Naive thymus-derived CD8-positive, alpha-beta T cell (primary cell): ENCODE measurements at places on chromosomes 2 and 18.
A peak's percentile ranks its signal among the peaks of the same experiment; 100 is the strongest.

DNA sequence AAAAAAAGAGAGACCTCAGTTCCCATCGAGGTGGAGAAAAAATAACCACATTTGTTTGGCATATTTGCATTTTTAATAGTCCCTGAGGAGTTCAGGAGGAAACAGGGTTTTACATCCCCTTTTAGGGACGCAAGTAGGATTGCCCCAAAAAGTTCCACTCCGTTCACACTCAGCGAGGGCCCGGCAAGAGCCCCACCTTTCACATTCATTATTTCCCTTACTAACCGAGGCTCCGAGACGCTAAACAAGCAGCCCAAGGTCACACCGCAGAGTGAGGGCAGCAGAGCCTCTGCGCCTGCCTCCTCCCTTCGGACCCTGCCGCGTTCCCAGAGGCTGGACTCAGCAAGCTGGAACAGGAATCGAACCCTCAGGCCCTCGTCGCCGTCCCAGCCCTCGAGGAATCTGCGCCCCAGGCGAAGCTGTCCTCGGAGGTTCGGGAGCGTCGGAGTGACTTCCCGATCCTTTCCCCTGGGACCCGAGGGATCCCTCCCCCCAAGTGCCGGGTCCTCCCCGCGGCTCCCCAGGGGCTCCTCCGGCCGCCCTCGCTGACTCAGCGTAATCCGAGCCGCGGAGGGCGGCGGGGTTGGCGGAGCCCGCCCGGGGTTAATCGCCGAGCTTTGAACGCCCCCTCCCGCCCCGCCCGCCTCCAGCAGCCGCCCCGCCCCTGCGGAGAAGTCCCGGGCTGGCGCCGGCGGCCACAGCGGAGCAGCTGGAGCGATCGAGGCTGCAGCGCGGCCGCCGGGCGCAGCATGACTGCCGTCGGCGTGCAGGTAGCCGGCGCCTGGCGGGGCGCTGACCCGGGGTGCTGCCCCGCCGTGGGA, at the start of gene TMEM37:
Gene TMEM37 (plus strand): TSS at position 700 of the 821 bp plus-strand sequence. CDS start 50 bp downstream, at position 750.
- no peak for DNase-seq

DNA sequence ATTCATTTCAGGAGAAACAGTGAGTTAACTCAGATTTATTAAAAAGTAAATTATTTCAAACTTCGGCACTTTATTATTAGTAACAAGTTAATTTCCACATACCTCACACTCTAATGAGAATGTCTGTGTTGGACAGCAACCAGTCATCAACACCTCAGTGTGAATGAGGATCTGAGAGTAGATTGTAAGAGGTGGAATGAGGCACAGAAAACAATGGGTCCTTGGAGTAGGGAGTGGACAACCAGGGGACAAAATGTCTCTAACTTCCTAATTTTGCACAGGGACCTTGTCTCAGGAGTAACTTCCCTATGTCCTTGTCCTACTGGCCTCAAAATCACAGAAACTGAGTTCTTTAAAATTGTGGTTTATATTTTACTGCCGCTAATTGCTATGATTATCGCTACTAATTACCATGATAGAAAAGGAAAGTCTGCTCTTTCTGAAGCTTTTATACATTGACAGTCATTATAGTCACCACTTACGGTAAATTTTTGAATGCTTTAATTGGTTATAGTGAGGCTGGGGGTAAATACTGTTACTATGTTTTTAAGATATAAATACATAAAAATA, 82.2 kb upstream of the LRPPRC start:
- DNase-seq, result no peak

DNA sequence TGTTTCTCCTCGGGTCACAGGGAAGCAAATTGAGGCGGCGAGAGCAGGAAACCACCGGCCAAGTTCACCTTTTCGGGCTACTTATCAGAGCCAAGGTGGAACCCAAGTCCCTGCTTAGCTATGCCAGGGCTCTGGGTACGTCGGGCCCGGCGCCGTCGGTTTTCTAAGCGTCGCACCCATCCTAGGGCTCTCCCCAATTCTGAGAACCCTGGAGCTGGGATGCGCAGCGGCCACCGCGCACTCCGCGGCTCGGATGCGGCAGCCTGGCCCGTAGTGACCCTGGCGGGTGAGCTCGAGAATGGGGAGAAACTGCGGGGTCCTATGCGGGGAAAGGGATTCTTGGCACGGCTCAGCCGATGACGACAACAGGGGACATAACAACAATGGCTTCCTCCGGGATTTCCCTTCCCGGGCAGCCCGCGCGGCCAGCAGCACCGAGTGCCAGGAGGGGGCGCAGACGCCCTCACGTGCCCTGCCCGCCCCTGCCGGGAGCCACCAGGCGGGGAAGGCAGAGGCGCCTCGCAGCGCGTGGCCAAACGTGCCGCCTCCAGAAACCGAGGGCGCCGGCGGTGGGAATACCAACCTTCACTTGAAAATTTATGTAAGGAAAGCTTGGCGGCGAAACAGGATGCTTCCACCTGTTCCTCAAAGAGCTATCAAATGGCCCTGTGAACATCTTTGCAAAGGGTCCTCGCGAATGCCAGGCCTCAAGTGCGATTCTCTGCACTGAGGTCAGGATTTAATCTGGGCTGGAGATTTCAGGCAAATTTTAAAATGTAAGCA, 2.1 kb upstream of the SLC30A3 start:
- peak; percentile 57 for DNase-seq

DNA sequence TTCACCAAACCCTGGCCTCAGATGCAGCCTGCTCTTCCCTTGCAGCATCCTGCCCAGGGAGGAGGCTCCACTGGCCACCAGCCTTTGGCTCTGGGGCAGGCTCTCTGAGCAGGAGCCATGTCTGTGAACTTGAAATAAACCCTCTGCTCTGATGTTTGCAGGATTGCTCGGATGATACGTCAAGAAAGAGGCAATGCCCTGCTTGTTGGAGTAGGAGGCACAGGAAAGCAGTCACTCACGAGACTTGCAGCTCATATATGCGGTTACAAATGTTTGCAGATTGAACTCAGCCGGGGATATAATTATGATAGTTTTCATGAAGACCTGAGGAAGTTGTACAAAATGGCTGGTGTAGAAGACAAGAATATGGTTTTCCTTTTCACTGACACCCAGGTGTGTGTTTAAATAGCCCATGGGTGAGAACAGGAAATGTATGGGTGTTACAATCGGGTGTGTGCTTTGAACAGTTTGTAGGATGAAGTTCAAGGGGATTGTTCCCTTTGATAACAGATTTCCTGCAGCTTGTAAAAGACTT, 177.9 kb downstream of the DNAH6 start:
- DNase-seq, result peak; percentile 75

- DNase-seq, result no peak
These were observed 82.2 kb downstream of the NFATC1 start for GRCh38 chr18:79477711-79478483.

DNA sequence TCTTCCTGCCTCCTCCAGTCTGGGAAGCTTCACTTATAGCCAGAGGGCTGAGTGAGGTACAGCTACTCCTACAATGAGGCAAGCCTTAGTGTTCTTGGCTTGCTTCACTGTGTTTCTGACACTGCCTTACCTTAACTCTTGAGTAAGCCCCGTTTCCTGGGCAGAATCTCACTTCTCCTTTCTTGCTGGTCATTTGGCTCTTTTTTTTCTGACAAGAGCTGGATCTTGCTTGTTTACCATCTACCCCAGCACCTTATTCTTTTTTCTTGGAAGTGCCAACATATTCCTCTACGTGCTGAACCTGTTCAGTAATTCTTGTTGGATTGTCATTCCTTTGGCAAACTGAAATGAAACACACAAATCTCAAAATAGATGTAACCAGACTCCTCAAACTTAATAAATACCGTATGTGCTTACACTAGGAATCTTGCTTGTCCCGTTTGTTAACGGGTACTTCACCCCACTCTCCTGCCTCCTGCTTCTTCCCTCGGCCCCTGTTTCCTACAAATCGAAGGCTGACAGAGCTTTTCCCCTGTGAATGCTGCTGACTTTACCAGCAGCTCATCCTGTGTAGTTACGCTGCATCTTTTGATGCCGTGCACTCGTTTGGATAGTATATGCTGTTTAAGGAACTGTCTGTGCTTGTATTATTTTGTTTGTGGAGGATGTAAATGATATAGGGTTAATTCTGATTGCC, 132.2 kb downstream of the FMNL2 start:
- DNase-seq, result no peak

GRCh38 chr18:363301-364085, 95.6 kb upstream of the THOC1 start:
- DNase-seq, result no peak

GRCh38 chr2:88866756-88867155, 175.3 kb downstream of the RPIA start:
- DNase-seq, result no peak

DNA sequence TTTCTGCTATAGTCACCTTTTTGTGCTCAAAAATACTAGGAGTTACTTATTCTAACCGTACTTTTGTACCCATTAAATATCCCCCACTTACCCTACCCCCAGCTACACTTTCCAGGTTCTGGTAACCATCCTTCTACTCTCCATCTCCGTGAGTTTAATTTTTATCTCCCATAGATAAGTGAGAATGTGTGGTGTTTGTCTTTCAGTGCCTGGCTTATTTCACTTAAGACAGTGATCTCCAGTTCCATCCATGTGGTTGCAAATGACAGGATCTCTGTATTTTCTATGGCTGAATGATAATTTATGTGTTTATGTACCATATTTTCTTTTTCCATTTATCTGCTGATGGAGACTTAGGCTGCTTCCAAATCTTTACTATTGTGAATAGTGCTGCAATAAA, 323.3 kb downstream of the ZNF804A start:
- DNase-seq, result no peak

DNA sequence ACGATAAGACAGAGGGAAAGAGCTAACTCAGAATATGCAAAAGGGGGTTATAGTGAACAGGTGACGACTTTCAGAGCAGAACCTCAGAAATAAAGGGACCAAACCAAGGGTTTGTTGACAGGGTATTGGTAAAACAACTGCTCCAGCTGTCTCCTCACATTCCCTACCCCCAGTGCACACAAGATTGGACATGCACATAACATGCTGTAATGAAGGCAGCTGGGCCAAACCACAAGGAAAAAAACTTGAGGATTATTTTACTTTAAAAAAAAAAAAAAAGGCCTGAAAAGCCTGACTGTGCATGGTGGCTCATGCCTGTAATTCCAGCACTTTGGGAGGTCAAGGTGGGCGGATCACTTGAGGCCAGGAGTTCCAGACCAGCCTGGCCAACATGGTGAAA, 3.5 kb downstream of the RBM43 start:
- DNase-seq, result no peak

- no peak for DNase-seq
These were observed 91.4 kb downstream of the MAPK4 start for GRCh38 chr18:50651334-50651733.

- no peak for DNase-seq
These were observed 42.7 kb downstream of the EPAS1 start for GRCh38 chr2:46339676-46340459.

GRCh38 chr2:210762604-210763588, 206.5 kb downstream of the CPS1 start:
- DNase-seq, result no peak

GRCh38 chr18:44805176-44805575, 124.5 kb downstream of the SETBP1 start:
- no peak for DNase-seq

DNA sequence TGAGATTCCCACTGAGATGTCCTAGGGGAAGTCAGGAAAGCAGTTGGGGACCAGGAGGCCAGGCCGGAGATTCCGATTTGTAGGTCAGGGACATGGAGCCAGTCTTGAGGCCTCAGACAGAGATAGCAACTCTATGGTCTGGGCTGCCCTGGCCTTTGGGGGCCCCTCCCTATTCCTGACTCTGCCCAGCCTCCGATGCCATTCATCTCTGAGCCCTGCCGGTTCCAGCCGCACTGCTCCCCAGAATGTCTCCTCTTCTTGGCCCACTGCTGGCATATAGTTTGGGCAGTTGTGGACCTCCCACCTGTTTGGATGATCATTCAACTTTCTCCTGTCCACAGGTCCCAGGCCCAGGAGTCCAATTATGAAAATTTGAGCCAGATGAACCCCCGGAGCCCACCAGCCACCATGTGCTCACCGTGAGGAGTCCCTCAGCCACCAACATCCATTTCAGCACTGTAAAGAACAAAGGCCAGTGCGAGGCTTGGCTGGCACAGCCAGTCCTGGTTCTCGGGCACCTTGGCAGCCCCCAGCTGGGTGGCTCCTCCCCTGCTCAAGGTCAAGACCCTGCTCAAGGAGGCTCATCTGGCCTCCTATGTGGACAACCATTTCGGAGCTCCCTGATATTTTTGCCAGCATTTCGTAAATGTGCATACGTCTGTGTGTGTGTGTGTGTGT, 16.4 kb downstream of the SIGLEC15 start:
- DNase-seq, result no peak

DNA sequence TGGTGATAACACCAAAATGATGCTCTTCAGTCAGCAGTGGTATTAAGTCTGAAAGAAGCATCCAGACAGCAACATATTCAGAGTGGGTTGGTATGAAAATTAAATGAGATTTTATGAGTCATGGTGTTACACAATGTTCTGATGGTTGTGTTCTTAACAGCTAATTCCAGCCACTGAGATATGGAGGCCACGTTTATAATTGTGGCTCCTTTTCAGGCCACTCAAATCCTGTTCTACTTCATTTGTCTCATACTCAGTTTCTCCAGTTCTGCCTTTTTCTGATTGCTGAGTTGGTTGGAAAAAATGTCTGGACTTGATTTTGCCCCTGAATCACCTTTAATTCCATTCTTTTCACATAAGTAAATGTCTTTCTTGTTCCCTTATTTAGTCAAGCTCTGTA, 162.7 kb upstream of the COL3A1 start:
- DNase-seq, result no peak

DNA sequence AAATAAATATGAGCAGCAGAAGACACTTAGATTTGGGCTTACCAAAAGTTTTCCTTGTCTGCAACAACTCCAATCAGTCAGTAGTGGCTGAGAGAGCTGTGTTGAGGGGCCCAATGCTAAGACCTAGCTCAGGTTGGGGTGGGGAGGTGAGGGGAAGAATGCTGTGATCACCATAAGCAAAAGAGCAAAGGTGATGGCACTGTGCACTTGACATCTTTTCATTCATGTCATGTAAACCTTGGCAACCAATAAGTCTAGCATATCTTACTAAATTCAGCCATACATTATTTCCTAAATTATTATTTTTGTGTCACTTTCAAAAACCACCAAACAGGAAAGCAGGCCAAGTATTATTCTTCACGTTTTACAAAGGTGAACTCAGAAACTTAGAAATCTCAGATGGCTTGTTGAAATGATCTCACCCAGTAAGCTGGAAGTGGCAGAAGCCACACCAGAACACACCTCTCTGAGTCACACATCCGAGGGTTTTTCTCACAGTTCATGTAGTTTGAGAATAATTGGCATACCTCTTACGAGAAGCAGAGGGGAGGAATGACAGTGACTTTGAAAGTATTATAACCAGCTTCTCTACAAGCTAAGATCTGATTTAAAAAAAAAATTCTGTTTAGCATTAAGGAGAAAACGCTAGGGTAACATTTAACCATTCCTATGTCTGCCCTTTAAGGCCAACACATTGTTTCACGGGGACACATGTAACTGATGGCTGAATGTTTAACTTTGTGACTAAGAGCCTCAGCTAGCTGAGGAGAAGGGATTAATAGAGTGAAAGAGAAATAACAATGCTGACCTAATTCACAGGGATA, 43.3 kb upstream of the SETBP1 start:
- no peak for DNase-seq

- no peak for DNase-seq
These were observed 30.0 kb downstream of the ATOH8 start for GRCh38 chr2:85783796-85784195.

- no peak for DNase-seq
These were observed 319.4 kb upstream of the SLC39A10 start for GRCh38 chr2:195337597-195337996.
